Lower lobe of right lung (tissue), 2 donors: ENCODE measurements at places on chromosomes 2 and 18. TPM values are rescaled to one million over a fixed set of nuclear protein-coding genes. Genes with fewer than 3 reads are reported as not detected.

DNA sequence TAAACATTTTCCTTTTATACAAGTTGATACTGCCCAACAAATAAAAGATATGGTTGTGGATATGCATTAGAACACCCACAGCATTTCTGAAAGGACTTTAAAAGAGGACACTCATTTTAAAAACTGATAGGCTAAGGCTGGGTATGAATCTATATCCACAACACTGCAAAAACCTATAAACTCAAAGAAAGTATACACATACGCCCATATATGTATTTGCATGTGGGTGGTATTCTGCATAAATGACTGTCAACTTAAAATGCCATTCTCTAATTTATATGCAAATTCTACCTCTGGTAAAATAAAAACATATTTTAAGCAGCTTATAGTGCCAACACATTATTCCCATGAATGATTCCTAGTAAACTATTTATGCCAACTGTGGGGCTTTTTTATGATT lies 20.1 kb downstream of the FIGN start:
- H3K36me3 ChIP-seq = no peaks in the 10 kb centered on the region
- DNase-seq = no peak
- no peak overlapping the region for H3K27ac ChIP-seq
- no peaks in the 10 kb centered on the region for H3K27me3 ChIP-seq
- no peaks in the 10 kb centered on the region for H3K4me1 ChIP-seq

GRCh38 chr18:9803698-9804516 lies 81.9 kb upstream of the TXNDC2 start:
- peak overlapping the region; percentile 60 for H3K27ac ChIP-seq
- no peaks in the 10 kb centered on the region for H3K36me3 ChIP-seq
- H3K27me3 ChIP-seq = no peaks in the 10 kb centered on the region
- no peak for DNase-seq
- no peak overlapping the region for H3K4me3 ChIP-seq

DNA sequence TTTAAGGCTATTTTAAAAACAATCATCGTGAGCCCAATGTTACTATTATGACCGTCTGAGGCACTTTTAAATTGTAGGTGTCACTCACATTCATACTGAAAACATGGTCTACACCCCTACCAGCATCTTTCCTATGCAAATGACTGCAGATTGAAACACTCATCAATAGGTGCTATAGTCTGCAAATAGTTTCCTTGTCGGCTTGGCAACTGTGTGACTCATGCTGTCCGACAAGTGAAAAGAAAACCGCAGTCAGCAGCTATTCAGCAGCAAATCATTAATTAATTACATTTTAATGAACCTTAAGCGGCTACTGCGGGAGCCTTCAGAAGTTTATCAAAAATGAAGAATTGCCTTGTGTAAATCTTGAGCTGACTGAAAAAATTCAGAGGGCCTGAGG lies 134.4 kb downstream of the FIGN start:
- H3K27me3 ChIP-seq = no peaks in the 10 kb centered on the region
- DNase-seq = no peak
- H3K4me1 ChIP-seq = no peaks in the 10 kb centered on the region

DNA sequence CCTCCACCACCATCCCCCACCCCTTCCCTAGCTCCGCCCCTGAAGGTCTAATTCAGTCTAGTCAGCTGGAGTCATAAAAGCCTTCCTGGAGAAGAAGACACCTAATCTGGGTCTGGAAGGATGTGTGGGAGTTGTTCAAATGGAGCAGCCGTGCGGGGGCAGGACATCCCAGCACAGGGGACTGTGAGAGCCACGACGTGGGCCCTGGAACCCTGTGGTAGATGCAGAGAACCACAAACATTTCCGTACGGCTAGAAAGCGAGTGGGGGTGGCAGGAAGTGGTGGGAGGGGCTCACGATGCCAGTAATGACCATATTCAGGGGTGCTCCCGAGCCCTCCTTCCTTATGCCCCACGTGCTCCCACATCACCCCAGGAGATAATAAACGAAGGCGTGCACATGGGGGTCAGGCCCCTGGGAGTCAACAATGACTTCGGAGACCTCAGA lies 20.9 kb upstream of the COL6A3 start:
- H3K36me3 ChIP-seq = no peaks in the 10 kb centered on the region
- no peak for DNase-seq
- peaks cover 10% of the 10 kb centered on the region for H3K4me1 ChIP-seq
- peak overlapping the region; percentile 36 for H3K27ac ChIP-seq

DNA sequence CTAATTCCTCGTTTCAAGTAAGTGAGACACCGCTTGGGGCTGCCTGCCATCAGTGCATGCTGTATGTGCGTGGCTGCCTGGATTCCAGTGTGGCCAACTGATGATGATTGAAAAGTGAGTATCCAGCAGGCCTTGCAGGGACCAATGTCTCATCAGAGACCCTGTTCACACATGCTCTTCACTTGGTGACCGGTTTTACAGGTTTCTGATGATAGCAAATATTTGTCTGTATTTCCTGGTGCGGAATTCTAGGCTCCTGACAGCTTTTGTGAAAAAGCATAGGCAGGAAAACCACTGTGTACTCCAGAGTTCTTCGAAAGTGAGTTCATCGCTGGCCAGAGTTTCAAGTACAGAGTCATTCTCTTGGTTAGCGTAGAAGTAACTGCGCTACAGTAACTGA lies 13.8 kb upstream of the YWHAQ start:
- no peak overlapping the region for H3K4me3 ChIP-seq
- H3K4me1 ChIP-seq = peaks cover 2% of the 10 kb centered on the region
- H3K27ac ChIP-seq = no peak overlapping the region
- H3K27me3 ChIP-seq = no peaks in the 10 kb centered on the region

DNA sequence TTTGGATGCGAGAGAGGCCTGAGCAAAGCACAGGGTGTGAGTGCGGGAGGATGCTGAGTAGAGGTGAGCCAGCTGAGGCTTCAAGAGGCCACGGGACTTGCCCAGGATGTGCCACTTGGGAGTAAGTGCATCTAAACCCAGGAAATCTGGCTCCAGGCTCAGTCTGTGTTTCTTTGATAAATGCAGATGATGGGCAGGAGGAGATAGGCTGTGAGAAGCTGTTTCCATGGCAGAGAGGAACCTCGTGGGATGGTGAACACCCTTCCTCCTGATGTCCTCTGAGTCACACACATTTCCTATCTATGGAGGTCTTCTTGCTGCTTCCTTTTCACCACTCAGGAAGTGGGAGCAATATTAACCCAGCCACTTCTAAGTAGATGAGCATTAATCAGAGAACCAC lies 38.4 kb upstream of the CELF4 start:
- no peak for DNase-seq
- no peaks in the 10 kb centered on the region for H3K27me3 ChIP-seq
- H3K4me3 ChIP-seq = no peak overlapping the region
- H3K4me1 ChIP-seq = no peaks in the 10 kb centered on the region
- no peaks in the 10 kb centered on the region for H3K36me3 ChIP-seq

DNA sequence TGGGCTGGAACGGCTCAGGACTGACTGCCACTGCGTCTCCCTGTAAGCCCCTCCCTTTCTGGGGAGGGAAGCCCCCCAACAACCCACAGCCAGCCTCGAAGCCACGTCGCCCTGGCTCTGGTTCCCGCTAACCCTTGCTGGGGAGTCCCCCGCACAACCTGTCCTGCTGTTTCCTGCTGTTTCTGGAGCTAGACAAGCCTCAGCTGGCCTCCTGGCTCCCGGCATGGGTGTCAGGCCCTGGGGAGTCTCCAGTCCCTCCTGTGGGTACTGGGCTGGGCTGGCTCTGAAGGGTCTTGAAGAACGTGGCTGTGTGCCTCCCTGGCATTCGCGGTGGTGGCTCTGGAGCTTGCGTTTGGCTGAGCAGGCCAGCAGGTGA lies 20.9 kb downstream of the NFATC1 start:
- DNase-seq = no peak
- H3K36me3 ChIP-seq = peaks cover 29% of the 10 kb centered on the region

DNA sequence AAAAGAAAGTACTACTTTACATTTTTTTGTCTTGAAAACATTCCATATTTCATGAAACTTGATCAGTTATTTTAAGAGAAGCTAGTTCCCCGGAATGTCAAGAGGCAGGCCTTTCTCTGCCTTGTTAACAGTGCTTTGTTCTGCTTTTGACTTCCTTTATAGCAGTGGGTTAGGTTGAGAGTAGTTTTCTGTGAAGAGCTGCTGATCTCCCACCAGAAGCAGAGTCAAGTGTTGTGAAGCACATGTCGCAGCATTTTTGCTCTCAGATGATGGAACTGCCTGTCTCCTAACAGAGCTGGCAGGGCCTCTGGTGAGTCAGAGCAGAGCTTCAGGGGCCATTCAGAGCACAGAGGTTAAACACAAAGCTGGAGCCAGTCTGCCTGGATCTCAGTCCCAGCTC lies 871.8 kb downstream of the SLC4A3 start:
- no peak overlapping the region for H3K4me3 ChIP-seq
- H3K27me3 ChIP-seq = no peaks in the 10 kb centered on the region
- H3K27ac ChIP-seq = no peak overlapping the region
- H3K4me1 ChIP-seq = no peaks in the 10 kb centered on the region

DNA sequence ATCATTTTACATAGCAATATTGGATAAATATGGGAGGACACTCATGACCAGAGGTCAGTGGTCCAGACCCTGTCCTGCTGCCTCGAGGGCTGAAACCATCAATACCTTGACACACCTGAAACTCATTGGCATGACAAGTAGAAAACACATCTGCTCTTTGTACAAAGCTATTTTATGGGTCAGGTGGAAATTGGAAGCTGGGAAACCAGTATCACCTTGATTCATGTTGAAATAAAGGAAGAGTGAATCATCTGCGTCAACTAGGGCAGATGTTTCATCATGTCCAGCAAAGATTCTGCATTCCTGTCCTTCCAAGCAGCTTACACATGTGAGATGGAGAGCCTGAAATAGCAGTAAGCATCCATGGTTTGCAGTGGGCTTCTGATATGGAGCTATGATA lies 80.0 kb upstream of the ERBB4 start:
- no peak for DNase-seq
- H3K36me3 ChIP-seq = no peaks in the 10 kb centered on the region
- H3K4me3 ChIP-seq = no peak overlapping the region
- H3K27me3 ChIP-seq = no peaks in the 10 kb centered on the region
- no peak overlapping the region for H3K27ac ChIP-seq

EIF2AK2 gene
- 69.2 TPM for total RNA-seq

PECR gene
- 18.5 TPM for total RNA-seq

EXOC6B gene
- 33.0 TPM for total RNA-seq

UCN gene
- total RNA-seq = 4.0 TPM

ABCB11 gene
- total RNA-seq = 0.32 TPM
